ENCODE measurements at places on chromosomes 4 and X.

GRCh38 chrX:136182414-136182813, 35.1 kb downstream of the FHL1 start:
- DNase-seq: no peak

- no peak for DNase-seq
Observed at GRCh38 chr4:52425751-52426326, 233.3 kb downstream of the USP46 start.

DNA sequence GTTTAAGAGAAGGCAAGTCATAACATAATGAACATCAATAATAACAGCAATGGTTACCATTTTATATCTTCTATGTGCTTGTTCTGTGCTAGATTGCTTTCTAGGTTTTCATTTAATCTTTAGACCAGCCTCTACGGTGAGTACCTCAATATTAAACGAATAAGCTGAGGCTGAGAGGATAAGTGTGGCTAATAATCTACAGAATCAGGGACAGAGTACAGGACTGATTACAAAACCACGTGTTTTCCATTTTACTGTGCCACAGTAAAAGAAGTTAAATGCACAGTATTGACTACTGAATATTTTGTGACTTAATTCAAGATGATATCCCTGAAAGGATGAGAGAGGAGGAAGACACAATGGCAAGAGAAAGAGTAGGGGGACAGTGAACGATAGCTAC, 56.3 kb downstream of the HUWE1 start:
- no peak for DNase-seq

- DNase-seq: no peak
Observed at GRCh38 chr4:134934036-134934808, 732.6 kb upstream of the PABPC4L start.

GRCh38 chr4:15901007-15901406, 37.5 kb downstream of the FGFBP1 start:
- DNase-seq: no peak

DNA sequence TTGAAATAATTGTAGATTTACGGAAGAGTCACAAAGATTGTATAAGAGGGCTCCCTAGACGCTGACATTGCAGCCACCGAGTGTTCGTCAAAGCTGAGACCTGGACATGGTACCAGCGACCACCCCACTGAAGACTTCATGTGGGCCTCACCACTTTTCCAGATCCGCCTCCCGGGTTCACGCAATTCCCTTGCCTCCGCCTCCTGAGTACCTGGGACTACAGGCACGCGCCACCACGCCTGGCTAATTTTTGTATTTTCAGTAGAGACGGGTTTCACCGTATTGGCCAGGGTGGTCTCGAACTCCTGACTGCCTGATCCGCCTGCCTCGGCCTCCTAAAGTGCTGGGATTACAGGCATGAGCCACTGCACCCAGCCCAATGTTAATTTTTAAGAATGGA, 29.7 kb downstream of the CPLX1 start:
- no peak for DNase-seq

GRCh38 chr4:35525192-35525978, 718.9 kb downstream of the ARAP2 start:
- DNase-seq: no peak

GRCh38 chr4:99724067-99724466, 66.4 kb upstream of the C4orf54 start:
- no peak for DNase-seq

DNA sequence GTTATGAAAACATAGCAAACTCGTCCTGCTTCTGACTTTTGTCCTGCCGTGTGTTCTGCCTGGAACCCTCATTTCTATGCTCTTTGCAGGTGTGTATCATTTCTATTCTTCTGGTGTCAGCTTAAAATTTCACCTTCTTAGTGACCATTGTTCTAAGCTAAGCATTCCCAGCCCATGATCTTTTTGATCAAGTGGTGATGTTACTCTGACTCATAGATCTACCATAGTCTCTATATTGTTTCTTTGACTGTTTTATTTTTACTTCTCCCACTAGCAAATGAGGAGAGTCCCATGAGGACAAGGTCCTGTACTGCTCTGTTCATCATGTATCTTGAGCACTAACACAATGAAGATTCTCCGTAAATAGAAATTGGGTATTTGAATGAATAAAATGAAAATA, 14.1 kb upstream of the CXCL6 start:
- no peak for DNase-seq

- no peak for DNase-seq
Observed at GRCh38 chr4:95546866-95547714, 1.7 kb downstream of the UNC5C start.

- no peak for DNase-seq
Observed at GRCh38 chr4:181613200-181613599, 630.0 kb upstream of the TENM3 start.

DNA sequence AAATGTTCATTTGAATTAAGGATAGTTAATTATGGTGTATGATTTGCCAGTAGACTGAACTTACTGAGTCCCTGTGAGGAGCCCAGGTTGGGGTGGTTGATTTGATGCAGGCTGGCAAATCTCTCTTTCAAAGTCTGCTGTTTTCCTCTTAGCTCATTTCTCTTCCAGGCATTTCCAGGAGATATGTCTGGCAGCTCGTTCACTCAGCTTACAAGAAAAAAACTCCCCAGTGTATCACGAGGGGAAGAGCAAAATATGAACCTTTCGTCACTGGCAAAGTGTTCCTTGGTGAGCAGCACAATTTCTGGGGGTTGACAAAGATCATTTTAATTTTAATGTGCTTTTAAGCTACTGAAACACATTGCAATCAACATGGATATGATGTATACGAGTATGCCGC, 244.2 kb downstream of the CBLL2 start:
- DNase-seq: no peak

- DNase-seq: no peak
Observed at GRCh38 chr4:130542953-130543352, 1447.0 kb downstream of the C4orf33 start.

DNA sequence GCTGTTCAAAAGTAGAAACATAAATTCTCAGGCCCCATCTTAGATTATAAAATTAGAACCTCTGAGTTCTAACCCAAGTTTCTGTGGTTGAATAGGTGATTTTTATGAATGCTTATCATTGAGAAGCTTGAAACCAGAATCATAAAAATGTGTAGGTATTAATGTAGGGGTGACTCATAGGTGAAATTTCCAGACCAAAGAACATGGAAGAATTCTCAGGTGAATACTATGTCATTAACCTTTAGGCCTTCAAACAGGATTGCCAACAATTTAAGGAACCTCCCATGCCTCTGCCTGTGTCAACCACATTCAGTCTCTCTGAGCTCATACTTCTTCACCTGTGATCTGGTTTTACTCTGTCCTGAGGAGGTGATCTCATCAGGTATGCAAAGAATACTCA, 177.8 kb downstream of the NPFFR2 start:
- DNase-seq: no peak

DNA sequence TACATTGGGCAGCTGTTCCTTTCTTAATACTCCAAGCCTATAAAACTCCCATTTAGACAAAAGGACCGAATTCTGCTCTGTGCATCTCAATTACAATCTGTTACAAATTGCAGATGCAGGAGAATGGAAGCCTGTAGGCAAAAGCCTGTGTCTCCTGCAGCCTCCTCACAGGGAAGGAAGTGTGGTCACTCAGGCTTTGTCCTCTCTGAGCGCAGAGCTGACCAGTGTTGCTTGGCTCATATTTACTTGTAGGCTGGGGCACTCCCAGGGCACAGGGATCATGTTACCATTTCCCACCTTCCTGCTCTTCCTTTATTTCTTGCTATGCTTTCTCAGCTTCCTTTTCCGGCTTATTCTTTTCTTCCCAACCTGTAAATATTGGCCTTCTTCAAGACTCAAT, 15.7 kb downstream of the SUPT20HL2 start:
- DNase-seq: no peak

DNA sequence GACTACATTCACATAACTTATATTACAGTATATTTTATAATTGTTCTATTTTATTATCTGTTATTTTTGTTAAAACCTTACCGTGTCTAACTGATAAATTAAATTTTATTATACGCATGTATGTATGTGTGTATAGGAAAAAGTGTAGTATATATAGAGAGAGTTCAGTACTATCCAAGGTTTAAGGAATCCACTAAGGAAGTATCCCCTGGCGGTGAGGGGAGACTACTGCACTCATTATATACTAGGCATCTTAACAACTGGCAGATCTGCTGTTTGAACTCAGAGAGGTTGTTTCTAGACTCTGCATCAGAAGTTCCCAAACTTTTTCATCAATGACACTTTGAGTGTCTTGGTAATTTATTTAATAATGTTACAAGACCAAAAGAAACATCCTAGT, 70.9 kb downstream of the NDST4 start:
- no peak for DNase-seq

GRCh38 chr4:14234307-14234706, 606.8 kb upstream of the BOD1L1 start:
- no peak for DNase-seq

DNA sequence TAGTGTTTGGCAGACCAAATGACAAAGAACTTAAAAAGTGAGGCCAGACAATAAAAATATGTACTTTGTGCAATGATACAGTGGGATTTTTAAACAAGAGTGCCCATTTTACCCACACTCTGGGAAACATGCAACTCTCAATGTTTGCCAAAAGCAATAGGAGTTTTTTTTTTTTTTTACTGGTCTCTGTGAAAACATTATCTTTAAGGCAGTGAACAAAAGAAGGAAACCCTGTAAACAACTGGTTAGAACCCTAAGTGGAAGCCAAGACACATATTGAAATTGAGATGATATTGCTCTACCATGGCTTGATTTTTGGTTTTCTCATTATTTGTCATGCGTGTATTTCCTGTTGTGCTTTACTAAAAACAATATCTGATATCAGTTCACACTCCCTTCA, 67.2 kb upstream of the PPP3CA start:
- no peak for DNase-seq

GRCh38 chr4:146176891-146177290, 1.4 kb downstream of the LSM6 start:
- no peak for DNase-seq

DNA sequence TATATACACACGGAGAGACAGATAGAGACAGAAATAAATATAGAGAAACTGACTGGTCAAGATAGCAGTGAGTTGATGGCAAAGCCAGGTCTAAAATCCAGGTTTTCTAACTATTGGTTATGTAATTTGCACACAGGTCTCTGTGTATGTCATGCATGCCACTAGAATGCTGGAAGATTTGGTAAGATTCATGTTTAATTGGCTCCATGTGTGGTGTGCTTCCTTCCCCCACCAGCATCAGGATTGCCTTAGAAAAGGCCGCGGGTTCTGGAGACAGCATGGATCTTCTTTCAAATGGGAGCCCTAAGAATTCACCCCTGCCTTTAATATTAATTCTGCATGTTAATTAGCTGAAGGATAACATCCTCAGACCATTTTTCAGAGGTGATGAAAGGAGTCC, 31.3 kb downstream of the HAND2 start:
- no peak for DNase-seq

DNA sequence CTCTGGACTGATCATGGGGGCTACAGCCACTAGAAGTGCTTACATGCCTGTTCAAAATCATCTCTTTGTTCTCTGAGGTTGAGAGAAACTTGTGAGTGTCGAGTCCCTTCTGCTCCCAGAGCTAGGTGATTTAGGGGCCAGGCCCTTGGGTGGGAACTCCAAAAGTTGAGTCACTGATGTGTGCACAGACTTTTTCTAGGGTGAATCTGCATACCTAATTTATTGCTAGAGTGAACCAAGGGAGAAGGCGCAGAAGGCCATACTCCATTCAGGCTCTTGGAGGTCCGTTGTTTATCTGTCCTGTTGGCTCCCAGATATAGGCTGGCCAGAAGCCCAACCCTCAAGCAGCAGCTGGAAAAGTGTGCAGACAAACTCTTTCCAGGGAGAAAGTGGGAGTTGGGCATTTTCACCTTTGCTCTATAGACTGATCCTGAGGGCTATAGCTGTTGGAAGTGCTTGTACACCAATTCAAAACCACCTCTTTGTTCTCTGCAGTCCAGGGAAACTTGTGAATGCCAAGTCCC, 80.8 kb upstream of the ARX start:
- no peak for DNase-seq

DNA sequence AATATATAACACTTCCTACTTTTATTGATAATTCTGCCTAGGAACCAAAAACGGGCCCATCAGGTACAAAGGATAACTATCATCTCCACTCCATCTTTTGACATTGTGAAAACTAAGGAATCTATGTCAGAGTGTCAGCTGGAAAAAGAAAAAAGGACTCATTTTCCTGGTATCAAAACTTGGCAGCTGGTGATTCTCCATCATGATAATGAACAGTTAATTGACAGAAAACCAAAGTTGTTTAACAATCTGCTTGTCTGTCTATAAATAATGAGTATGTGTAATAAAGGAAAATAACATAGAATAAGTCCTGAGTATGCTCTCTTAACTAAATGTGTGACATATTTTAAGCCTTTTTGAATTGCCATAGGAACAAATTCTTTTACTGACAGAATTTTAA, 31.4 kb downstream of the CXorf58 start:
- DNase-seq: no peak

GRCh38 chr4:10115271-10115796, 1.3 kb downstream of the WDR1 start:
- DNase-seq: no peak

- DNase-seq: no peak
Observed at GRCh38 chr4:70778888-70779422, 57.2 kb downstream of the RUFY3 start.

- no peak for DNase-seq
Observed at GRCh38 chr4:64698171-64698570, 288.9 kb upstream of the TECRL start.

GRCh38 chr4:177351622-177352244, 42.1 kb downstream of the NEIL3 start:
- no peak for DNase-seq

DNA sequence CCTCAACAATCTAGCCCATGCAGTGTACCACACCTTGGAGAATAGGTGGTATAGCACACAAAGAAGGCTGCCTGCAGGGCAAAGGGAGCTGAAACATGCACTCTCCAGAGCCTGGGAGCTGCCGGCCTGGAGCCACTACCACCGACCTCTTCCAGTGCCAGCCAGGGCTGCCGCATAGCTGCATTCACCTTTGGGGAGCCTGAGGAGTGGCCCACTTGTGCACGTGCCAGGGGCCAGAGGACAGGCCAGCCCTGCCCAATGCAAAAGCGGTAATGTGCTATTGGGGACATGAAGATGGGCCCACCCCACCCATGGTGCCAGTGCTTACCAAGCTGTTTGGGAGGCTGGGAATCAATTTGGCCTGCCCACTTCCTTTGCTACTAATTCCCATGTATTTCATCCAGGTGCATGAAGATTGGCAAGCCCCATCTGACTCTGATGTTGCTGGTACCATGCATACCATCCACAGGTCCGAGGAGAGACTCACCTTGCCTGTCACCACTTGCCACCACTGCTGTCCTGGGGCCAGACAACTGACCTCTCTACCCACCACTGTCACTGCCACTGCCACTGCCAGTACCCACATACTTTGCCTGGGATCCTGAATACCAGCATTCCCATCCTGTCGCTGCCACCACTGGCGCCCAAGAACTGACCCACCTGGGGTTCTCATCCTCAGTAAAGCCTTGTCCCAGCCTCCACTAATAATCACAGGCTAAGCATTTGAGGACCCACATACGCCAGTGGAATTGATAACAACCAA, 506.9 kb downstream of the MAGEB5 start:
- no peak for DNase-seq
